Osteoblast (primary cell): ENCODE measurements at places on chromosomes 4 and X. TPM values are rescaled to one million over a fixed set of nuclear protein-coding genes. Genes with fewer than 3 reads are reported as not detected.

GSX2 gene
- total RNA-seq, result not detected in 2 replicates

TTC29 gene
- total RNA-seq, result under 0.01 TPM in 1 of 2 replicates, not detected in the other

SNCA gene
- 0.29 and 0.72 TPM in 2 replicates for total RNA-seq

SPIN3 gene
- total RNA-seq, result 10.9 and 11.2 TPM in 2 replicates

MAPK10 gene
- total RNA-seq, result 12.1 and 13.0 TPM in 2 replicates

MID1 gene
- total RNA-seq, result 26.5 and 26.8 TPM in 2 replicates

SGCB gene
- total RNA-seq, result 27.9 and 31.2 TPM in 2 replicates

MMAA gene
- total RNA-seq, result 4.3 and 5.0 TPM in 2 replicates

DNA sequence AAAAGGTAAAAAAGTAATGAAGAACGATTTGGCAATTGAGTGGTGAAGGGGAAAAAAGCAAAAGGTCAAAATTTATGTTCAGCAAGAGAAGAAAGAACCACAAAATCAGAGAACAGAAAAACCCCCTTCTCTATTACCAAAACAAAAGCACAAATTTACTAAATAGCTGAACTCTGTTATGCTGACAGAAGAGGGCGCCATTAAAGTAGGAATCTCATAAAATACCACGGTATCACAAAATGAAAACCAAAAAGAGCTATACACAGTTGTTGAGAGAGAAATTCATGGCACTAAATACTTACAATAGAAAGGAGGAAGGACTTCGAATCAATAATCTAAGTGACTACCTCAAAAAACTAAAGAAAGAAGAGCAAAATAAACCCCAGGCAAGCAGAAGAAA lies 69.6 kb upstream of the CXorf66 start:
- H3K36me3 ChIP-seq, result no peaks in the 10 kb centered on the region
- H3K27me3 ChIP-seq, result no peaks in the 10 kb centered on the region
- H3K4me3 ChIP-seq, result no peak overlapping the region
- no peak for DNase-seq
- H3K27ac ChIP-seq, result no peak overlapping the region

GRCh38 chr4:65960751-65961150 lies 290.5 kb upstream of the EPHA5 start:
- no peak overlapping the region for H3K27ac ChIP-seq
- no peaks in the 10 kb centered on the region for H3K4me1 ChIP-seq

DNA sequence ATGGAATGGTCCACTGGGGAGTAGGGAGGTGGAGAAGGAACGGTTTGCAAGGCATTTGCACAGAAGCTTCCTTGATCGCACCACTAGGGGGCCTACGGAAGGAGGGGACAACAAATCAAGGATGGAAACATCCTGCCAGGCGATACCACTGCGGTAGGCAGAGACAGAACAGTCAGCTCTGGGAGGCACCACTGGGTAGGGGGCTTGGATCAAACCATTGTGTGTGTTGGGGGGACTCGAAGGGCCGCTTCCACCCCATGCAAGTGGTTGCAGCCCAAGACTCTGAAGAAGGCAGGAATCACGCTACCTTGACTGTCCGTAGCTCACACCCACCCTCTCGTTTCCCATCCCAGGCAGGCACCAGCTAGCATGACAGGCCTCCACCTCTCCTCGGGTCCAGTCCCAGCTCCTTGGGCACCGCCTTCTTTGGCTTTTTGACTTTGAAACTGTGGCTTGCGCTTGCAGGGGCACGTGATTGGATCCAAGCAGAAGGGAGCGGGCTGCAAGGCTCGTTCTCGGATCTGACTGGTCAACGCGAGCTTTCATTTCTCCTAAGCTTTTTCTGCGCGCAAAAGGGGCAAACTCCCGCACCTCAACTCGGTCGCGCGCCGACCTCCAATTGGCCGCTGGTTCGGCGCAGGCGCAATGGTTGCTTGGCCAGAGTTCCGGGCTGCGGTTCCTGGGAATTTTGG lies 28.4 kb downstream of the GAGE1 start:
- no peaks in the 10 kb centered on the region for H3K36me3 ChIP-seq
- no peak overlapping the region for H3K27ac ChIP-seq
- H3K4me1 ChIP-seq, result no peaks in the 10 kb centered on the region
- H3K4me3 ChIP-seq, result no peak overlapping the region

DNA sequence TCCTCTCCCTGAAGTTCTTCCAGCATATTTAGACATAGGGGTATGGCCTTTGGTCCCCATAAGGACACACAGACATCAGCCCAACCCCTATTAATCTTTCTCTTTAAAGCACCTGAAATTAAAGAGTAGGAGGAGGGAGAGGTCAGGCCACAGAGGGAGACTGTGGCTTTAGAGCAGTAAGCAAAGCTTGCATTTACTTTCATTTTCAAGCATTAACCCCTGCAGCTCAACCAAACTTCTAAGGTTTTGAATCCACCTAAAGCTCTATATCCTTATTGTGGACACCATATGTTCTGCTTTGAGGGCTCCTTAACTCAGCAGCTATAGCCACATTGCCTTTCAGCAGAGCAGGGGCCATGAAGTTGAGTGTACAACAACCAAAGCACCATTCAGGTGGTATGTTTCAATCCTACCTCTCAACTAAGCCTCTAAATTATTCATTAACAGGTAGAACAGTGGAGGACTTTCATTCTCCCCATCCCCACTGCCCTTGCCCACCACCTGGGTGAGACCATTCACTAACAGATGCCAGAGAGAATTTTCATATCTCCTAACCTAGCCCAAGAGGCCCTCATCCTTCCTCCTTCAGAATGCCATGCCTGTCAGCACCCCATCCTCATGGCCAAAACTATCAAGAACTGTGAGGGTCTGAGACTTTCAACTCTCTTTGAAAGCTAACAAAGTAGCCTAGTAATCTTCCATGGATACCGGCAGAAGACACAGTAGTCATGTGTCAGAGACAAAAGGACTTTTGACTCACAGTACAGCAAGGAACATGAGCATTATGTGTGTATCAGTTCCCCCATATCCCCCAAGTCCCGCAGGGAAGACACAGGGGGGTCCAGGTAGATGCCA lies 20.8 kb downstream of the LIN54 start:
- H3K27ac ChIP-seq, result peak overlapping the region; percentile 21
- peak; percentile 79 for DNase-seq
- peaks cover 16% of the 10 kb centered on the region for H3K4me1 ChIP-seq
- H3K27me3 ChIP-seq, result no peaks in the 10 kb centered on the region

GRCh38 chrX:72306851-72307645 lies 1.3 kb upstream of the CITED1 start:
- H3K4me3 ChIP-seq, result peak overlapping the region; percentile 68
- DNase-seq, result peak; percentile 96
- H3K36me3 ChIP-seq, result no peaks in the 10 kb centered on the region
- H3K27me3 ChIP-seq, result peaks cover 88% of the 10 kb centered on the region
- H3K27ac ChIP-seq, result no peak overlapping the region
- peaks cover 9% of the 10 kb centered on the region for H3K4me1 ChIP-seq

DNA sequence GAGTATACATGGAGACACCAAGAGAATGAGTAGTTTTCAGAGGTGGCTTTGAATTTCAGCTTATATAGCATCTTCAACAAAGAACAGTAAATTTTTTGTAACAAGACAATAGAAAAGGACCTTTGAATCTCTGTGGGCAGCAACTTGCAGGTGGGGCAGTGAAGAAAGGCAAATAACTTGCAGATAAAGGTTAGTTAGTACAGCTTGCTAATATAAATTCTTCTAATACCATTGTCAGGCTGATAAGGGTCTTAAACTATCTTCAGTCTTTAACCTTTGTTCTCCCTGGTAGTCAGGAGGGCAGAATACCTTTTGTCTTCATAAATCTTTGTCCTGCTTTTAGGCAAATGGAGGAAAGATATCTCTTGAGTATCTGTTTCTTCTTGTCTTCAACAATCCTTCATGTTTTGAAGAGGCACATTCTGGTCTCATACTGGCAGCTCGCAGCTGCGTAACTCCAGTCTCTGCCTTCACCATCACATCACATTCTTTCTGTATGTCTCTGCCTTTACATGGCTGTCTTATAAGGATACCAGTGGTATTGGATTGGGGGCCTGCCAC lies 16.0 kb downstream of the ANXA3 start:
- no peak overlapping the region for H3K4me3 ChIP-seq
- H3K27me3 ChIP-seq, result no peaks in the 10 kb centered on the region
- DNase-seq, result no peak
- H3K36me3 ChIP-seq, result no peaks in the 10 kb centered on the region
- H3K4me1 ChIP-seq, result peaks cover 34% of the 10 kb centered on the region
- H3K27ac ChIP-seq, result no peak overlapping the region

DNA sequence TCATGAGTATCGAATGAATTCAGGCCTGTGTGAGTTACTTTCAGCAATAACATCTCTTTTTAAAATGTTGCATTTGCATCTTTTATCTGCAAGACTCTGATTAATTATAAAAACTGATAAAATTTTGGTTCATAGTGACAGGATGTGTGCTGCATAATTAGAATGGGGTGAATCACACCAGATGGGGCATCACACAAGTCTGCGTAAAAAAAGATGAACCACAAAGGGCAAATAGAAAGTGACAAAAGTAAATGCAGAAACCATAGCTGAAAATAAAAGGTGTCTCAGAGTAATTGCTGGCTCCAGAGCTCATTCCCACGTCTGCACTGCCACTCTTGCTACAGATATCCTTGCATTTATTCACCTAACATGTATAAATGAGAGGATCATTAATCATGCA lies 131.1 kb downstream of the HS3ST1 start:
- H3K4me1 ChIP-seq, result no peaks in the 10 kb centered on the region
- no peaks in the 10 kb centered on the region for H3K27me3 ChIP-seq
- no peak overlapping the region for H3K27ac ChIP-seq
- H3K36me3 ChIP-seq, result no peaks in the 10 kb centered on the region
- DNase-seq, result no peak
- no peak overlapping the region for H3K4me3 ChIP-seq

DNA sequence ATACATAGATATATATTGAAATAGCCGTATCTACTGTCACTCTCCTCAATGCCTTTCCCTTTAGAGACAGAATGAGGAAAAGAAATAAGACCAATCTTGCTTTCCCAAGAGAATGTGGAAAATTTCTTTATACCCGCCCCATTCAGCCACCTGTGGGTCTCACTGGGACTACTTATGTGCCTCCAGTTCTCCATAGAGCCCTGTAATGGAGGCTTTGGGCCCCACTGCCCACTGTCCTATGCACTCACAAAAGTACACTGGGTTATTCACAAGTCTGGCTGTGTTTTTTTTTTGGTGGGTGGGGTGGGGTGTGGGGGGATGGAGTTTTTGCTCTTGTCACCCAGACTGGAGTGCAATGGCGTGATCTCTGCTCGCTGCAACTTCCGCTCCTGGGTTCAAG lies 70.4 kb upstream of the ELOVL6 start:
- no peak overlapping the region for H3K4me3 ChIP-seq
- no peaks in the 10 kb centered on the region for H3K27me3 ChIP-seq

- H3K4me3 ChIP-seq, result no peak overlapping the region
- DNase-seq, result no peak
- no peak overlapping the region for H3K27ac ChIP-seq
- no peaks in the 10 kb centered on the region for H3K36me3 ChIP-seq
Observed at GRCh38 chrX:19865567-19866363, 21.6 kb downstream of the SH3KBP1 start.

GRCh38 chrX:17613979-17614588 lies 123.2 kb upstream of the SCML1 start:
- peaks cover 3% of the 10 kb centered on the region for H3K4me1 ChIP-seq
- no peak overlapping the region for H3K27ac ChIP-seq
- no peak overlapping the region for H3K4me3 ChIP-seq
- H3K36me3 ChIP-seq, result no peaks in the 10 kb centered on the region
- DNase-seq, result no peak

DNA sequence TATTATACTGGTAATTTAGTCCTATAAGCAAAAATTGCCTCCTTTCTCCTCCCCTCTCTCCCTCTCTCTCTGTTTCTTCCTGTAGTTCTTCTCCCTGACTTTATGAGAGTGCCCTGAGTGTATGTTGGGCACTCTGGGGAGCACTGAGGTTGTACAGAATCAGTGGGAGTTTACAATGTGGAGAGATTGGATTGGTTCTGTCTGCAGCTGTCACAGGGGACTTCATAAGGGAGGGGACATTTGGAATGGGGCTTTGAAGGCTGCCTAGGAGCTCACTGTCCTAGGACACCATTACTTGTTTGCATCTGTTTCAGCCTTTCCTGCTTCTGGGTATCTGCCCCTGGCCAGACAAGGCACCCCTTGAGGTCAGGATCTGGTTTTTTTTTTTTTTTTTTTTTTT lies 22.9 kb downstream of the SH3TC1 start:
- H3K27me3 ChIP-seq, result no peaks in the 10 kb centered on the region
- no peaks in the 10 kb centered on the region for H3K4me1 ChIP-seq
- H3K36me3 ChIP-seq, result peaks cover 43% of the 10 kb centered on the region
- no peak for DNase-seq

DNA sequence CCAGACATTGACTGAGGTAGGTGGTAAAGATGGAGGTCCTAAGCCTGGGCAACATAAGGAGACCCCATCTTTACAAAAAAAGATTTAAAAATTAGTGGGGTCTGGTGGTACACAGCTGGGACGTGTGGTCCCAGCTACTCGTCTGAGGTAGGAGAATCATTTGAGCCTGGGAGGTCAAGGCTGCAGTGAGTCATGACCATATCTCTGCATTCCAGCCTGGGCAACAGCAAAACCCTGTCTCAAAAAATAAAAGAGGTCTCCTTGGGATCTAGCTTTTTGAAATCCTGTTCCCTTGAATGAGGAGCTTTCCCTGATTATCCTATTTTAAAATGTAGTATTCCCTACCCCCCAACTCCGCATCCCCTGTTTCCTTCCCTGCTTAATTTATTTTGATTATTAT lies 78.7 kb upstream of the OGT start:
- H3K27ac ChIP-seq, result no peak overlapping the region
- H3K27me3 ChIP-seq, result no peaks in the 10 kb centered on the region
- H3K4me3 ChIP-seq, result no peak overlapping the region
- no peak for DNase-seq

DNA sequence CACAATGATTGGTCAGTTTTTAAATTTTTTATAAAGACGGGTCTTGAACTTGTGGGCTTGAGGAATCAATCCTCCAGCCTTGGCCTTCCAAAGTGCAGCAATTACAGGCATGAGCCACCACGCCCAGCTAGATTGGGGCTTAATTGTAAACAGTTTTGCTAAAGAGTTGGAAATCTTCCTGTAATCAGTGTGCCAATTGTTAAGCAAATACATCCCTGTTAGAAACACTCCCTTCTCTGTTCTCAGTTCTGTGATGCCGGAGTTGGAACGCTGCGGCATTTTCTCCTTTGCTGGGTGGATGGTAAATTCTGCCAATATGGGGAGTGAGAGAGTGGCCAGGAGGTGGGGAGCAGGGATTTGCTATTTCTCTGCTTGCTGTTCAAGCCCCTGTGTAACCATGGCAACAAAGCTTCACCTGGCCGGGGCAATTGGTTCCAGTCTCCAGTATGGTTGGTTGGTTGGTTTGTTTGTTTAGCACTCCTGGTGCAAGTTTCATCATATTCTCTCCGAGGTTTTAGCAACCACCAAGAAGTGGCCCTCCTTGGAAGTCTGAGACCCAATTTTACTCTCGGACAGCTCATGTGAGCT lies 3.0 kb upstream of the SPATA4 start:
- no peaks in the 10 kb centered on the region for H3K27me3 ChIP-seq
- peaks cover 18% of the 10 kb centered on the region for H3K4me1 ChIP-seq
- no peaks in the 10 kb centered on the region for H3K36me3 ChIP-seq
- H3K4me3 ChIP-seq, result no peak overlapping the region
- H3K27ac ChIP-seq, result no peak overlapping the region

- no peaks in the 10 kb centered on the region for H3K27me3 ChIP-seq
- H3K4me1 ChIP-seq, result peaks cover 43% of the 10 kb centered on the region
- no peak for DNase-seq
- peak overlapping the region; percentile 31 for H3K27ac ChIP-seq
- H3K36me3 ChIP-seq, result peaks cover 51% of the 10 kb centered on the region
- H3K4me3 ChIP-seq, result no peak overlapping the region
Observed at GRCh38 chr4:38873290-38873944, 5.8 kb downstream of the FAM114A1 start.

- H3K4me1 ChIP-seq, result no peaks in the 10 kb centered on the region
- no peak overlapping the region for H3K4me3 ChIP-seq
- H3K27ac ChIP-seq, result no peak overlapping the region
- peaks cover 3% of the 10 kb centered on the region for H3K27me3 ChIP-seq
- H3K36me3 ChIP-seq, result no peaks in the 10 kb centered on the region
Observed at GRCh38 chr4:75997081-75997480, 6.3 kb upstream of the SDAD1 start.
